ENCODE measurements at places on chromosomes 1 and 21.

DNA sequence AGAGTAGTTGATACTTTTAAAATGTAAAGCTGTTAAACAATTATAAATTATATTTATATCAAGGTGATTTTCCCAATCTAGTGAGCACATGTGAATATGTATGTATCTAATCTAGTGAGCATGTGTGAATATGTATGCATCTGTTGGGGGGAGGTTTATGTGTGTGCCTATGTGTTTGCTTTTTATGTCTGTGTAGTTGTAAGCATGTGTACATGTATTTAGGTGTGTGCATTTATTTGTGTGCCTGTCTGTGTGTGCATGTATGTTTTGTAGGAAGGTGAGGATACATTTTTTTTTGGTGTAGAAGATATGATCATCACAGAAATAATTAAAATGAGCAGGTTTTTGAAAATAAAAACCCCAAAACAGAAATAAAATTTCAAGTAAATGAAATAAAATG is 318.9 kb upstream of the CHRM3 start:
- no peak for DNase-seq

- no peak for DNase-seq
Observed at GRCh38 chr1:72637593-72637992, 355.3 kb upstream of the NEGR1 start.

DNA sequence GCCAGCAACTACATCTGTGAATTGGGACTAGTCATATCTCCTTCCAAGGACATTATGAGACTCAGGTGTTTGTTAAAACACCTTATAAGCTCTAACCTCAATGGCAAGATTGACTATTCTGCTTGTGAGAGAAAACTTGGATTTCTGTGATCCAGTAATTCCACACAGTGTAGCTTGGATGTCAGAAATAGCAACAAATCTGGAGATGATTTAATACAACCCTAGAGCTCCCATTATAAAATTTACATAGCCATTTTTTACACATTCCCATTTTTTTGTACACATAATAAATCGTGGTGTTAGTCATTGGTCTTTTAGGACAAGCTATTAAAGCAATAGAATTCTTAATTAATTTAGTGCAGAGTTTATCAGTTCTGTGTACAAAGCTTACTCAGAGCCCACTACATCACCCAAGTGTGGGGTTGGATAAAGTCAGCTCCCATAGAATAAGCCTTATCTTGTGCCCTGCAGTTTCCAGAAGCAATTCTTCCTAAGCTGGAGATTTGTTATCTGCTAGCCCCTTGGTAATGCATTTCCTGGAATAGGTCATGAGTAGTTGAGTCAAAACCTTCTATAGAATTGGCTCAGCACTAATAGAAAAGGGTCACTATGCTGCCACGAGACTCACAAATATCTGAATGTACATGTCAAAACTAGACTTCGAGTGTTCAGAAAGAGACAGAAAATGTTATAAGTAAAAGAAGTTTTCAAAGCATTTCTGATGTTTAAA is 434.0 kb upstream of the RUNX1 start:
- no peak for DNase-seq

GRCh38 chr1:39576016-39576657 is 453 bp downstream of the PABPC4 start:
- peak; percentile 97 for DNase-seq

DNA sequence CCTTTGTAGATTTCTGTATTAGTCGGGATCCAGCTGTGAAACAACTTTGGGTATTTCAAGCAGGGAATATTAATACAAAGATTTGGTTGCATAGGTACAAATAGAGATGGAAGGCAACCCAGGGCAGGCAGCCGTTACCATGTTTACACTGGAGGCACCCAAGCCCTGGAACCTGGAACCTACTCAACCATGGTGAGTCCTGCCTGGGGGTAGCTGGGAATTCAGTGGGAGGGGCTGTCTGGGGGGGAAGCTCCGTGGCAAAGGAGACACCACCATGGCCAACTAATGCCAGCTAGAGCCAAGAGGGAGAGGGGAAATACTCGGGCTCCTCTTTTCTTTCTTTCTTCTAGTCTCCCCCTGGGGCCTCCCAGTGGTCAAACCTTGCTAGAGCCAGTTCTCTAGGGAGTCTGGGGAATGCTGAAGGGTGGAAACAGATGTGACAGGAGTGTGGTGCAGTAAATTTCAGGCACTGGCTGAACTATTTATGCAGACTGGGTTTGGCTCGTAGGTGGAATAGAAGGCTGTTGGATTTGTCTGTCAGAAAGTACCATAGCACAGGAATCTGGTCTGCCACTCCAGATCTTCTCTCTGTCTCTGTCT is 91.9 kb upstream of the CACNA1E start:
- no peak for DNase-seq

DNA sequence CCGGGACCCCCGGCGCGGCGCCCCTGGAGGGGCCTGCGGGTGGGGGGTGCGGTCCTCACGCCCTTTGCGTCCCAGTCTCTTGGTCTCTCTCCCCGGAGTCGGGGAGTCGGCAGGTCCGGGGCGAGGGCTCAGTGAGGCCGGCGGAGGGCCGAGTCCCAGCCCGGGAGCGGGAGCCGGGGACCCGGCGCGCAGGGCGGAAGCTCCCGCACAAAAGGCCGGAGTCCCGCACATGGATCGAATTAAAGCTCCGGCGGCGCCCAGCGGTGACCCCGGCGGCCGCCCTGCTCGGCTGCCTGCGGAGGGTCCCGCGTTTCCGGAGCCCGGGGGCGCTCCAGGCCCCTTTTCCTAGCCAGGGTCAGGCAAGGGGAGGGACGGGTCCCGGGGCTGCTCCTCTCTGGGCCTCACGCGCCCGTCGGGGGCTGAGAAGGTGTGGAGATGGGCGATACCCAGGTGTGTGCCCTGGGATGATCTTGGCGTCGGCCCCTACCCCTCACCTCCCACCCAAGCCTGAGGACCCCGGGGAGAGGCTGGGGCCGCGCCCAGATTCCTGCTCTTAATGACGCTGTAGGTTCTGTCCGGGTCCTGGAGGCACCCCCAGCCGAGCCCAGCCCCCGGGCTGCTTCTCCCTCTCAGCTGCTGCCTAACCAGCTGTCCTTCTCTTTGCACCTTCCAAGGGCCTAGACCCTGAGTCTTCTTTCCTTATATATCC is 512 bp downstream of the FBLIM1 start:
- DNase-seq: no peak

DNA sequence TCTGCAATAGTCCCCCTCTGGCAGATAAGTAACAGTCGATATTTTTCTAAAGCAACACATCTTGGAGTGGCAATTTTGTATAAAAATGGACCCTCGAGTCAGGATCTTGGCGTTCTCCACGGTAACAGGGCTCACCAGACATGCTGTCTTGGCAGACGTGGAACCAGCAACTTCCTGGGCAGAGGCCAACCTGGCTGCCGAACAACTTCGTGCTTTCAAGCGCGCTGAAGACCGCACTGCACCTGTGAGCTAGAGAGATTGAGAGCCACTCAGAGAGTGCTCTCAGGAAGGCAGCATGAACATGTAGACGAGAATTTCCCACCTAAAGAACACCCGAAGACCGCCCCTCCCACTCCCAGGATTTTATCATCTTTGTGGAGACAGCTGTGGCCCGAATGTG is 7.3 kb downstream of the C1orf174 start:
- no peak for DNase-seq

DNA sequence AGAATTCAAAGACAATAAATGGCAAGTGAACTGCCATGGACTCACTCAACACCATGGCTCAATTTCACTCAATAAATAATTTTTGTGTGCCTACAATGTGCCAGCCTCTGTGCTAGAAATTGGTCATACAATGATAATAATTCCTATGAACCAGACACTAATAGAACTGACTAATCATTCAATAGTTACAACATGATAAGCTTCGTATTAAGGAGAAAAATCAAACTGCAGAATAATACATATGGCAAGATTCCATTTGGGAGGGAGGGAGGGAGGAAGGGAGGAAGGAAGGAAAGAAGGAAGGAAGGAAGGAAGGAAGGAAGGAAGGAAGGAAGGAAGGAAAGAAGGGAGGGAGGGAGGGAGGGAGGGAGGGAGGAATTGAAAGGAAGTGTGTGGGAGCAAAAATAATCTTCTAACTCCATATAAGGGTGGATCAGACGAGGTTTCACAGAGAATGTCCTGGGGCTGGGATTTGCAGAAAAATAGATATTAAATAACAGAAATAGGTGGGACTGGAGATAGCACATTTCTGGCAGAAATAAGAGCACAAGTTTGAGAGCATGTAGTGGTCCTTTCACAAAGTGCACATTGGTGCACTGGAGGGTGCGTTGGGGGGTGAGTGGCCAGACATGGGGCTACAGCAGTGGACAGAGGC is 52.9 kb downstream of the JAK1 start:
- DNase-seq: no peak

GRCh38 chr1:43420874-43421273 is 31.2 kb downstream of the SZT2 start:
- no peak for DNase-seq

DNA sequence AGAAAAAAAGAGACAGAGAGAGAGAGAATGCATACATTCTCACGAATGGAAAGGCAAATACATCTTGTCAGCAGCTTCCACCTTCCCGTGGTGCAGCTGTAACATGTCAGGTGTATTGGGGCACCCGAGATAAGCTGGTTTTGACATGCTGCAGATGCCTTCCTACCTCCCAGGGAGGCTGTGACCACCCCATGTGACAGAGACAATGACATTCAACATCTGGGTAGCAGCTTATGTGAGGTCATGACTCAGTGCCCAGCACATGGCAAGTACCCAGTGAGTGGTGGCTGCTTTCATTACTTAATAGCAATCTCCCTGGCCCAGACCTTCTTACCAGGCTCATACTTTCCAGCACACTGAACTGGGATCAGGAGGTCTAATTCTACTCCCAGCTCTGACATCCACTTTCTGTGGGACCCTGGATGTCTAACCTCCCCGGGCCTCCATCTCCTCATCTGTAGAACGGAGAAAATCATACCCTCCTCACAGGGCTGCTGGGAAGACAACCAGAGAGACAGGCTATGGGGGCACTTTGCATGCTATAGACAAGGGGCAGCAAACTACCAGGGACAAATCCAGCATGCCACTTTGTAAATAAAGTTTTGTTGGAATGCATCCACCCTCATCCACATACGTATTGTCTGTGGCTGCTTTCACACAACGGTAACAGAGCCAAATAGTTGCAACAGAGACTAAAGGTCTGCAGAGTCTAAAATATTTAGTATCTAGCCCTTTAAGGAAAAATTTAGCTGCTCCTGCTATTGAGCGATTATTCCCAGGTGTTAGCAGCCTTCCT is 38.5 kb upstream of the ZBTB40 start:
- no peak for DNase-seq

DNA sequence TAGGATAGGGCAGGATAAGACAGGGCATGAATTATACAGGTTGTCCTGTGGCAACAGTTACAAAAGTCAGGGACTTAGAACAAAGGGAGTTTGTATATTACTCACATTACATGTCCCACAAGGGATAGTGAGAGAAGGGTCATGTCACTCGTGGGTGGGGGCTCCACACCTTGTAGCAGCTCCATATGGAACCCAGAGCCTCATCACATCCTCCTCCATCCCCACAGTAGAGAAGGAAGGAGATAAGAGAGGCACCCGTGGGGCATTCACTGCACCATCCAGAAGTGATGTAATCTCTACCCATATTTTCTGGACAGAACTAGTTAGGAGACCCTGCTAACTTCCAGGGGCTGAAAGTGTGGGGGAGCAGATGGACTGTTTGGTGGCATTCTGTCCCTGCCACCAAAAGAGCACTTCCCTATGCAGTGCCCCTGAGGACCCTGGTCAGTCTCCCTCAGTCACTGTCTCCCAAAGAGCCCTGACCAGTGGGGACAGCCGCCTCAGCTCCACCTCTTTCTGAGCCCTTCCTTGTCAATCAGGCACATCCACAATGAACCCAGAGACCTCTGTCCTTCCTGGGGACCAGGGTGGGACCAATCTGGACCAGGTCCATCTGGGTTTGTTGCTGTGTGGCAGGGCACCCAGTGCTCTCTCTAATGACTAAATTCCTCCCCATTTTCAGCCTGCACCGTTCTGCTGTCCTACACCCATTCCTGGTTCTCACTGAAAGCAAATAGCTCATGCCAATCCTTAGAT is 154.8 kb upstream of the ETV3 start:
- no peak for DNase-seq
